ENCODE measurements at places on chromosomes 16 and 17.

DNA sequence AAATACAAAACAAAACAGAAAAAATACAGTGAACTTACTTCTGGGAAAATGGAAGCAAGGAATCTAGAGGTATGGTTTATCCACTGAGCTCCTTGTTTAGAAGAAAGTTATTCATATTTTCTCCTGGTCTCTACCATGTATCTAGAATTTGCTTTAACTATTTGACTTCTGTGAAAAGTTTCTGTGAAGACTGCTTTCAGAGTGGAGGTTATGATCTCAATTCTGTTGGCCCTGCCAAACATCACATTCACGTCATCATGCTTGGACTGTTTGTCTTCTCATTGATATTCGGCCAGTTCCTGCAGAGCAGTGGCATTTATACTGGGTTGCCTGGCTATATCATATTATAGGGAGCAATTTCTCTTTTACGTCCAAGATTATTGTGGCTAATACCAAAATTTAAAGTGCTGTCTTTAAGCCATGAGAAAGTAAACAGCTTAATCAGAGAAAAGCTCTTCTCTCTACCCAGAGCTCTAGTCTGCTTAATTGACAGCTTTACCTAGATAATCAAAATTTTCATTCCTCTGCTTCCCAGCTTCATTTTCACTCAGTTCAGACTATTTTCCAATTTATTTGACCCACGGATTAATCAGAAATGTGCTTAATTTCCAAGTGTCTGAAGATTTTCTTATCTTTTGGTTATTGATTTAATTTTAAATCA, at the start of gene ABCA8:
Gene ABCA8 (minus strand): TSS at position 212 of the 661 bp plus-strand sequence. CDS start 13,358 bp downstream, outside the sequence.
- DNase-seq, result peak; percentile 20

DNA sequence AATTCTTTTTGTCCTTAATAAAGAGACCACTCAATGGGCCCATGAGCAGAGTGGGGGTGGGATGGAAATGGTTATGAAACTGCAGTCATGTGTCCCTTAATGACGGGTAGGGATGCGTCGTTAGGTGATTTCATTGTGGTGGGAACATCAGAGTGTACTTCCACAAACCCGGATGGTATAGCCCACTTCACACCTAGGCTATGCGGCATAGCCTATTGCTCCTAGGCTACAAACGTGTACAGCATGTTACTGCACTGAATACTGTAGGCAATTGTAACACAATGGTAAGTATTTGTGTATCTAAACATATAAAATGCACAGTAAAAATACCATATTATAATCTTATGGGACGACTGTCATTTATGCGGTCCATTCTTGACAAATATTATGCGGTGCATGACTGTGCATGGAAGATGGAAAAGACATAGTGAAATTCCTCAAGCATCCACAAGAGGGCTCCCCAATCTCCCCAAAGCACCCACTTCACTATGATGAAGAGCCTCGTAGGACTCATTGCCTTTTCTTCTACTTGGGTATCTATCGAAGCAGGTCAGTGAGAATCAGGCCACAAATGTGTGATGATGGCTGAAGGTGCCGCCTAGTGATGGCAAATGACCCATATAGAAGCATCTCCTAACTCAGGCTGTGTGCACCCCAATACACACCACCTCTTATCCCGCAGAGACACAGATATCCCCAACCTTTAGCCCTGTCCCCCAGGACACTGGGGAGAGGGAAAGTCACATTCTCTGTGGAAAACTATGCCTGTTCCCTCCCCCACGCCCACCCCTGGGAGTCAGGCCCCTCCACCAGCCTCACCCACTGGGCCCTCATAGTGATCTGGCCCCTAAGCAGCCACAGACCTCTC, 43.5 kb downstream of the TBX21 start:
- no peak for DNase-seq

DNA sequence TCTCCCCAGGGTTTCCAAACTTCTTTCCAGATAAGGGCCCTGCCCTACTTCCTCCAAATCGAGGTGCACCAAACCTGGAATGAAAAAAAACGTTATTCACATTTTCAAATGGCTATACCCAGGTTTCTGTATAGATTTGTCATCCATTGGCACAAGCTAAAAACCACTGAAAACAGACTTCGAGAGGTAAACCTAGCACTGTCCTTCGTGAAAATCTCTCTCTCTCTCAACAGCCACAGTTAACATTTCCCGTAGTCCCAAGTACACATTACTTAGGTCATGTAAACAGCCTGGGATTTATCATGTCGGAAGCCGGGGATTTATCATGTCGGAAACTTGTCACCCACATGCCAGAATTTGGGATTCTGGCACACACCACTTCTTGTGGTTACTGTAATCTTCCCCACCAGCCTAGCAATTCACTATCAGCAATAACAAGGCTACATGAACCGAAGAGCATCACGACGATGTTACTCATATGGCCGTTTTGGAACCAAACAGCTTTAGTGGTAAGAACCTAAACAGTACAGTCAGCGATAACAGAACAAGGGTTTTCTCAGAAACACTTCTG, 1.2 kb downstream of the DDX5 start:
- no peak for DNase-seq

DNA sequence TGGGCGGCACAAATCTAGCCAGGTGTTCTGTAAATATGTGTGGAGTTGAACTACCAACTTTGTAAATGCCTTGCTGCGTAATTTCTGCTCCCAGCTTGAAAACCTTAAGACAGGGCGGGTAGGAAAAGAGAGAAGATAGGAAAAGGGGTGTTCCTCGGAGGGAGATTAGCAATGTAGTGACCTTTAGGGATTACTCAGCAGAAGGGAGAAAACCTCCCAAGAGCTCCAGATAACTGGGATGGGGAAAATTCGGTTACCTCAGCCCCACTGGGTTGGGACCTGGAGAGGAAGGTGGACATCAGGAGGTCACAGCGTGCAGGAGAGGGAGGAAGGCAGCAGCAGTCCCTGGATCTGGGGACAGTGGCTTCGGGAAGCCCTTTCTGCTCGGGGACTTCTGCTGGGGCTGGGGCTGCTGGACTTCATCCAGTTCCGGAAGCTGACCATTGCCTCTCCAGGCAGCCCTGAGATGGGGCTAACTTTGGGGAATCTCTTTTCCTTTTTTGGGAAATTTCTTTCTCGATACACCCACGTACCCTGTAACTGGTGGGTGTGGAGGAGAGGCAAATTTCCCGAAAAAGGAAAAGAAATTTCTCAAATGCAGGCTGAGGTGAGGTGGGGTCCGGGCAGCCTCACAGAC, 39.2 kb downstream of the MPRIP start:
- no peak for DNase-seq

GRCh38 chr16:72809446-72809845, 238.5 kb downstream of the ZFHX3 start:
- no peak for DNase-seq

DNA sequence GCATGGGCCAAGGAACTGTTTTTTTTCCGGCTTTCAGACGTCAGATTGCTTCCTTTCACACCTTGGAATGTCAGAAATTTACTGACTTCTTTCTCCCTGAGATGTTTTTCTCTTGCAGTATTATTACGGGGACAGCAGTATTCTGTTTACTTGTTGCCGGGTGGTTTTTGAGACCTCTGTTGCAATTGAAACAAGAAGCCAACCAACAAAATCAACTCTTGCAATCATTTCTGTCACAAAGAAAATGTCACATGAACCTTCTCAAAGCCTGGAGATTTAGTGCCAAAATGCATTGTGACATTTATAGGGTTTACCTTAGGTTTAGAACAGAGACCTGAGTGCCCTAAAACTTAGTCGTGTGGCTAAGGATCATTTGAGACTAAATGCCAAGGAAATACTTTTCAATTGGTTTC, 174.3 kb downstream of the MAP2K6 start:
- DNase-seq, result no peak

GRCh38 chr17:77460514-77461046, 319.8 kb downstream of the SEC14L1 start:
- no peak for DNase-seq

- DNase-seq, result no peak
Observed at GRCh38 chr16:23668225-23668624, 10.5 kb upstream of the PLK1 start.

Data from non-pigmented ciliary epithelial cell (primary cell).